ENCODE measurements at places on chromosomes 12 and 14. TPM values are rescaled to one million over a fixed set of nuclear protein-coding genes. Genes with fewer than 3 reads are reported as not detected.

- H3K4me1 ChIP-seq: no peaks in the 10 kb centered on the region
- H3K4me3 ChIP-seq: no peak overlapping the region
- H3K36me3 ChIP-seq: no peaks in the 10 kb centered on the region
- DNase-seq: no peak
Measured at GRCh38 chr14:46053221-46053620, 598.4 kb downstream of the RPL10L start.

DNA sequence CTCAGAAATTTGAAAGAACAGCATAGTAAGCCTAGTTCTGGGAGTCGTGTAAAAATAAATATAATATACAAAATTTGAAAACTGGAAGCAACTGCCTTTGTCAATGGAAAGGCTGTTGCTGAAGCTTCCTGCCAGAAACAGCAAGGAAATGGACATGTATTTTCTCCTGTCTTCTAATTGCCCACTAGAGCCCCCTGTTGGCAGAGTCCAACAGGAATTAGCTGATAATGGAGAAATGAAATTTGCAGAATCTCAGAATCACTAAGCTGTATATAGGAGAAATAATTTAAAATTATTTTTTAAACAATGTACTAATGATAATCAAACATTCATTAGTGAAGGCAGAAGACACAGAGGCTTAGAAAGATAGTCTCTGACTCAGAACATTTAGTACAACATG is 414.8 kb downstream of the SLC6A15 start:
- no peak overlapping the region for H3K27ac ChIP-seq
- H3K36me3 ChIP-seq: no peaks in the 10 kb centered on the region

DNA sequence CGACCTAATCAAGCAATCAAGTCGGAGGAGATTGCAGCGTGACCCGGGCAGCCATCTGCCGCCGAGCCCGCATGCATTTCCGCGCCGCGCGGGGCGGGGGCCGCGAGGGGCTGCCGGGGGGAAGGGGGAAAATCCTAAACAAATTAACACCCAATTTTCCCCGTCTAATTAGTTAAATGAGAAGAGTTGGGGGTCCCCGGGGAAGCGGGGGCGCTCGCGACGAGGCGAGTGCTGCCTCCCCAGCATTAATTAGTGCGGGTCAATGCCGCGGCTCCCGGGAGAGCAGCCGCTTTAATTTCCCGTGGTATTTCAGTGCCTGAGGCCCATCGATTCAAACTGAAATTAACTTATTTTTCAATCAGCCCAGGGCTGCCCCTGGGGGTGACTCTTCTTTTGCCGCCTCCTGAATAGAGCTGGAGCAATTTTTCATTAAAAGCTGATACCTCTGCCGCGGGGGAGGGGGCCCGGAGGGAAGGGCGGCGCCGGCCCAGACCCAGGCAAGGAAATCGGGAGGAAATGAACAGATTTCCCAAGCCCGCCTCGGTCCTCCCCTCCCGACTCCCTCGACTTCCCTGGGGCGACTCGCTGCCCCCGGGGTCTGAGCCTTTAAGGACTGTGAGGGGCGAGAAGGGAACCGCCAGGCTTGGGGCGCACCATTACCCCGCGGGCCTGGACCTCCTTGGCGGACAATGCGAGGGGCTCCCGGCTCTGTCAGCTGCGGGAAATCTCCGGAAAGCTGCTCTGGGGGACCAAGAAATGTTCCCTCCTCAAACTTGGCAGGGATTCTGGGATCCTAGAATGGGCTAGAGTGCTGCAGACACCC is 18.9 kb downstream of the VSX2 start:
- peaks cover 28% of the 10 kb centered on the region for H3K27me3 ChIP-seq
- H3K27ac ChIP-seq: no peak overlapping the region
- peaks cover 3% of the 10 kb centered on the region for H3K4me1 ChIP-seq
- peak overlapping the region; percentile 77 for H3K4me3 ChIP-seq
- DNase-seq: no peak

PRPH gene
- total RNA-seq: not detected

DNA sequence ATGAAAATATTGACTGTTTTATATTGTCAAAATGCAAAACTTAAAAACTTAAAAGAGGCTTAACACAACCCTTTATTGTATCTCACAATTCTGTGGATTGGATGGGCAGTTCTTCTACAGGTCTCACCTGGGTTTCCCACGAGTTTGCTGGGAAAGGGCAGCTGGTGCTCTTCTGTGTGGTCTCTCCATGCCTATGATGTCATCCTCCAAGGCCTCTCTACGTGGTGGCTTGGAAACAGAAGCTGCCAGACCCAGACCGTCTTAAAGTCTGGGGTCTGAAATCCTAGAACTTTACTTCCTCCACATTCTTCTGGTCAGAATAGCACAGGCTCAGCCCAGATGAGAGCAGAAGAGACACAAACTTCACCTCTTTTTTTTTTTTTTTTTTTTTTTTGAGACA is 36.5 kb upstream of the KICS2 start:
- H3K27ac ChIP-seq: no peak overlapping the region
- no peaks in the 10 kb centered on the region for H3K4me1 ChIP-seq
- no peaks in the 10 kb centered on the region for H3K27me3 ChIP-seq
- no peak for DNase-seq
- no peaks in the 10 kb centered on the region for H3K36me3 ChIP-seq

KRT83 gene
- not detected for total RNA-seq
